ENCODE measurements at places on chromosomes 13 and 19.

DNA sequence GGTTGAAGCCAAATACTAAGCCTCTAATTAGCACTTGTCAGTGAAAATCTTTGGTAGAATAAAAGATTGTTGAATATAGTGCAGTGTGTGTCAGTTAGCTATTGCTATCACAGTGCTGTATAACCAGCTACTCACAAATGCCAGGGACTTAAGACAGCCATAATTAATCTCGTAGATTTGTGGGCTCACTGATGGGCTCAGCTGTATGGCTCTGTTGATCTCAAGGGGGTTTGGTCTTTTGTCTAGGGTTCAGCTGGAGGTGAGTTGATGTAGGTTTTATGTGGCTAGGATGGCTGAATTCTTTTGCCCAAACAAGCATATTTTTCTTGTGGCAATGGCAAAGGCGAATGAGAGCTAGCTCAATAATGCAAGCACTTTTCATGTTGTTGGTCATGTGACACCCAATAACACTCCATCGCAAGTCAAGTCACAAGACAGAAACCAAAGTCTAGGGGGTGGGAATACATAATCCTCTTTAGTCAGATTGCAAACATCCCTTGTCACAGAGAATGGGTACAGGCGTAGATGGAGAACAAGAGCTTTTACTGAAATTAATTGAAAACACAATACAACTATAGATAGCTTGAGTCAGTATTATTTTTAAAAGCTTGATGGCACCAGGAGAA, 121.7 kb upstream of the EDNRB start:
- DNase-seq, result no peak

- DNase-seq, result no peak
Measured at GRCh38 chr13:74919914-74920313, 562.1 kb downstream of the TBC1D4 start.

DNA sequence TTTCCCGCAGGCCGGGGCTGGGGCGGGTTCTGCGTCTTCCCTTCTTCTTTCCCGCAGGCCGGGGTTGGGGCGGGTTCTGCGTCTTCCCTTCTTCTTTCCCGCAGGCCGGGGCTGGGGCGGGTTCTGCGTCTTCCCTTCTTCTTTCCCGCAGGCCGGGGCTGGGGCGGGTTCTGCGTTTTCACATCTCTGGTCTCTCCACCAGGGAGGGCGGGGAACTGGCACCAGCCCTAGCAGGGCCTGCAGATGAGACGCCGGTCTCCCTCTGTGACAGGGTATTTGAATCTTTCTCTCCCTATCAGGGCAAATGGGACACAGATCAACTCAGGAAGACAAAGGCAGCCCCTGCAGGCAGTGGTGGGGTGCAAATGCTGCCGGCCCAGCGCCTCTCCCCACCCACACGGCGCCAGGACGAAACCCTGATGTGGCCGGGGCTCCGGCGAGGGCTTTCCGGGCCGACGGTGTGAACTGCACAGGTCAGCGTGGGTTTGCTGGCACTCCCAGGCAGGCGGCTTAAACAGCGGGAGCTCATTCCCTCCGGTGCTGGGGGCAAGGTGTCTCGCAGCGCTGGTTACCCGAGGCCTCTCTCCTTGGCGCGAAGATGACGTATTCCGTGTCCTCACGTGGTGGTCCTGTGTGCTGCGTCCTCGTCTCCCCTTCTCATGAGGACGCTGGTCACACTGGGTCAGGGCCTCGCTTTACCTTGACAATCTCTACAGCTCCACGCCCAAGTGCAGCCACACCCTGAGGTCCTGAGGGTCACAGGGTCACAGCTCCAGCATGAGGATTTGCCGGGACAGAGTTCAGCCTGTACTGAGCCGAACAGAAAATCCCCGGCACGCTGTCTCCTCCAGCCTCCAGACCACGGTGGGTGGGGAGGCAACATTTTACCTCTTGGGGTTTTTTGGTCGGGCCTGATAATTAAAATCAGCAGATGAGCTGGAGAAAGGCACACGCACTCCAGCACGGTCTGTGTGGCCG, 717 bp upstream of the C13orf46 start:
- no peak for DNase-seq

- DNase-seq, result no peak
Measured at GRCh38 chr13:71801165-71801760, 65.7 kb downstream of the DACH1 start.

GRCh38 chr13:73580513-73581267, 521.9 kb downstream of the KLF5 start:
- DNase-seq, result no peak

DNA sequence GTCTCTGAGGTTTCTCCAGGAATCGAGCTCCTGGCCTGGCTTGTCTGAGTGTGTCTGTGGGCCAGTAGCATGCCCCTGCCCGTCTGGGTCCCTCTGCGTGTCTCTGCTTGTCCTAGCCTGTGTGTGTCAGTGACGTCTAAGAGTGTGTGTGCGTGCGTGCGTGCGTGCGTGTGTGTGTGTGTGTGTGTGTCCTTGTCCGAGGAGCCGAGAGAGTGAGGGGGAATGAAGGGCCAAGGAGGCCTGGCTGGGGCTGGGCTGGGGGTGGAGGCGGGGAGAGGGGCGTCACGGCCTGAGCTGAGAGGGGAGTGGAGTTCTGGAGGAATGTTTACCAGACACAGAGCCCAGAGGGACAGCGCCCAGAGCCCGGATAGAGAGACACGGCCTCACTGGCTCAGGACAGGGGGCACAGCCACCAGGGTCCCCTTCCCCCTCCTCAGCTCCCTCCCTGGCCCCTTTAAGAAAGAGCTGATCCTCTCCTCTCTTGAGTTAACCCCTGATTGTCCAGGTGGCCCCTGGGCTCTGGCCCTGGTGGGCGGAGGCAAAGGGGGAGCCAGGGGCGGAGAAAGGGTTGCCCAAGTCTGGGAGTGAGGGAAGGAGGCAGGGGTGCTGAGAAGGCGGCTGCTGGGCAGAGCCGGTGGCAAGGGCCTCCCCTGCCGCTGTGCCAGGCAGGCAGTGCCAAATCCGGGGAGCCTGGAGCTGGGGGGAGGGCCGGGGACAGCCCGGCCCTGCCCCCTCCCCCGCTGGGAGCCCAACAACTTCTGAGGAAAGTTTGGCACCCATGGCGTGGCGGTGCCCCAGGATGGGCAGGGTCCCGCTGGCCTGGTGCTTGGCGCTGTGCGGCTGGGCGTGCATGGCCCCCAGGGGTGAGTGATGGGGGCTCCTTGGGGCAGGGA, at the start of gene AXL:
Gene AXL (plus strand): TSS at position 609 of the 893 bp plus-strand sequence. CDS start 170 bp downstream, at position 779.
- DNase-seq, result peak; percentile 91

DNA sequence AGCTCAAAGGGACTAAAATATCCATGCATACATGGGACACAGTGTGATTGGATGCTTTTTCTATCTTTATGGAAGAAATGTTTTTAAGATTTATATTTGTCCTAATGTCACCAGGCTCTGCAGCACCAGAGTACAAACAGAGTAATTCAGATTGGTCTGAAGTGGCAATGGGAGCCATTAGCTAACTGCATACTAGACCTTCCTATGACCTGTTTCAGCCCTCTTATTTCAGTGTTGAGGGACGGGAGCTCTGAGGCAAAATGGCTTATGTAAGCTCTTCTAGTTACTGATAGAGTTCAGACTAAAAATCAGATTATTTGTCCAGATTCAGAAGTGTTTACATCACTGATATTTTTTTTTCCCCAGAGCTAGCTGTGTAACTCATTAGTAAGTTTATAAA, 4.9 kb downstream of the SLAIN1 start:
- no peak for DNase-seq

GRCh38 chr13:27559719-27560118, 60.6 kb downstream of the LNX2 start:
- DNase-seq, result no peak

DNA sequence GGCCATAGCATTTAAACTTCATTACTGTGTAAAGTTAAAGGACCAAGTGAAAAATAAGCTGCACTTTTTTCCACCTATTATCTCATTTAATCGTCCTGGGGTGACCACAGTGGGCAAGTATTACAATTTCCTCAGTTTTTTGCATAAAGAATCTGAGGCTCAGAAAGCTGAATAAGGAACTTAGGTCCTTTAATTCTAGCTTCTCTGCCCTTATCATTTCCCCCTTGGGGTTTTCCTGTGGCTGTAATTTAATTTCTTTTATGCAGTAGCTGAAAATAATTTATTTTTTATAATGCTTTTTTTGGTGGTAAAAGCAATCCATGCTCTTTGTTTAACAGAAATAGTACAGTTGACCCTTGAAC, 59.8 kb upstream of the RCBTB2 start:
- no peak for DNase-seq

- no peak for DNase-seq
Measured at GRCh38 chr19:13255041-13255718, 105.0 kb downstream of the IER2 start.

- no peak for DNase-seq
Measured at GRCh38 chr13:86710013-86710412, 910.8 kb upstream of the SLITRK6 start.

GRCh38 chr19:5894704-5895349, 8.8 kb downstream of the NDUFA11 start:
- no peak for DNase-seq

- DNase-seq, result no peak
Measured at GRCh38 chr13:108917581-108917980, 288.2 kb downstream of the MYO16 start.

DNA sequence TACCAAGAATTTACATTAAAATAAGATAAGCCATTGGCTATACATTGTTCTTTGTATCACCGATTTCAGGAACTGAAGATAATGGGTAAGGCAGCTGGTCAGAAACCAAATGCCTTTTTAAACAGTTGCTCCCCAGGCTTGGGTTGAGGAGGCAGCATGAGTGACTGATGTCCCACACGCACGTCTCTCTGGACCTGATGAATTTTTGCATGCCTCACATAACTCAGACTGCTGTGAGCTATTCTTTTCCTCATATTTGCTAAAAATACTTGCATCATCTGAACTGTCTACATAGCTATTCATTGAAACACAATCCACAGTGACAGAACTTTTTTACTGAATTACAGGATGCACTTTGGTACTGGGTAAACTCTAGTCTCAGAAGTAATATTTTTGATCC, 123.6 kb upstream of the MAB21L1 start:
- no peak for DNase-seq

DNA sequence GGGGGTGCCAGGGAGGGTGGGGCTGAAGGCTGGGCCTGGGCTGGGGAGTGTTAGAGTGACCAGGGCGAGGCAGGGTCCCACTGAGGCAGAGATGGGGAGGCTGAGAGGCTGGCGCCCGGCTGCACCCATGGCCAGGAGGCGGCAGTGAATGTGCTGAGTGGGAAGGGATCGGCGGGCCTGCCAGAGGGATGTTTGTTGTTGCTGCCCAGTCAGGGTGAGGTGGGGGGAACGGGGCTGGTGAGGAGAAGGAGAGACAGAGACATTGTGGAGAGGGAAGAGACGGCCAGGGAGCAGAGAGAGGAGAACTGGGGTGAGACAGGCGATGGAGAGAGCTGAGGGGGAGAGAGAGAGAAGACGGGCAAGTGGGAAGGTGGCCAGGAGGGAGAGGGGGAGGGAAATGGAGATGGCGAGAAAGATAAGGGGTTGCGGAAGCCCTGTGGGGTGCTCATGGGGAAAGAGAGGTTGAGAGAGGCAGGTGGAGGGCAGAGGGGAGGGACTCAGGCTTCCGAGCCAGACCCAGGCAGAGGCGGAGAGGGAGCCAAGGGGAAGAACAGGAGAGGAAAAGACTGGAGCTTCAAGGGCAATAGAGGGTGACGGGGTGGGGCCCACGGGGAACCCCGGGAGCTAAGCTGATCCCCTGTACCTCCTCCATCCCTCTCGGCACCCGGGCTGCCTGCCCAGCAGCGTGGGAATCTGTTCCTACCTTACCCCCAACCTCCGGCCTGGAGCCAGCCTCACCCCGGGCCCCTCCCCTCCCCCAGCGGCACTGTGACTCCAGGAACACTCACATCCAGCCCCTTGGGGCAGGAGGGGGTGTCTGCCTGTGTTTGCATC, 690 bp upstream of the B3GNT8 start:
- DNase-seq, result peak; percentile 40

GRCh38 chr19:40134866-40135265, 44.1 kb upstream of the ZNF780A start:
- no peak for DNase-seq

DNA sequence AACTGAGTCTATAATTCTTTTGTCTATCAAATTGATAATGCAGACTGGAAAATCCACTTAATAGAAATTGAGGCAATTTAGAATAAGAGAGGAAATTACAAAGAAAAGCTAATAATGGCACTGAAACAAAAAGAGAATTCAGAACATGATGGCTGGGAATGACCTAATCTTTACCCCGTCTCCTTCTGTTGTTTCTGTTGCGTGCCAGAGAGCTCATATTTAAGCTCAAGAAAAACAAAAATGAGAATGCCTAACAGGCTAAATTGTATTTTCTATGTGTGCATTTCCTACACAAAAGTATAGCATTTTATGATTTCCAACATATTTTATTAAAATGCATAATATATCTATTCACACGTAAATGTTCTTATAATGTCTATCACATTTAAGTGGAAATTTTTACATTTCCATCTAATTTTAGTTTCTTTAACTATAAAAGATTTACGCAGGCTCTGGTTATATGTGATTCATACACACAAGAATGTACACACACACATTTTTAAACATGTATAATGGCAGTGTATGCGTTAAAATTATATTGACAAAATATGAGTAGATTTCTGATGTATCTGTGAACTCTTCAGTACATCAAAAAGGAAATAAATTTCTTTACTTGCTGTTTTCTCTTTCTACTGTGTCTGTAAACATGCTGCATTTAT, 432.3 kb downstream of the SLITRK6 start:
- no peak for DNase-seq

GRCh38 chr19:18860725-18861124, 29.0 kb downstream of the UPF1 start:
- DNase-seq, result no peak

GRCh38 chr13:104008541-104009435, 942.6 kb upstream of the SLC10A2 start:
- DNase-seq, result no peak

- DNase-seq, result no peak
Measured at GRCh38 chr19:3463714-3464586, 16.4 kb downstream of the SMIM24 start.

- no peak for DNase-seq
Measured at GRCh38 chr13:24777171-24777570, 13.2 kb downstream of the RNF17 start.

DNA sequence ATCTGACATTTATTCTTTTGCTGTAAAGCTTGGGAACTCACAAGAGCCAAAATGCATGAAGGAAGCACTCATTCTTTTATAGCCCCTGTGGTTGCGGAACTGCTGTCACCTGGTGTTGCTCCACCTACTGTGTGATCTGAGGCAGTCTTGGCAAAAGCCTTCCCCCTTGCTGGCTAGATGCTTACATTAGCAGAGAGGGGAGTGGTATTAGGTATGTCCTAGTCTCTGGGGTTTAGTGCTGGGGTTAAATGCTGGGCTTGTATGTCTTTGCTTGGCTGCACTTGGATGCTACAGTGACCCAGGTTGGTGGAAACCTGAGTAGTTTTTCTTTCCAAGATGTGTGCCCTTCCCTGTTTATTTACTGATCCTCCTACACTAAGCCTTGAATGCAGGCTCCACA, 99.3 kb downstream of the WDFY2 start:
- DNase-seq, result no peak
